Stimulated activated CD8-positive, alpha-beta memory T cell treated with anti-CD3 and anti-CD28 coated beads, Interleukin-7, amount 100 ng/mL, for 4 hours (primary cell): ENCODE measurements at places on chromosomes 11 and 22.

GRCh38 chr22:50262460-50262911 is 1.0 kb upstream of the MAPK12 start:
- DNase-seq: no peak

GRCh38 chr22:29265929-29266328 is 1.9 kb downstream of the RHBDD3 start:
- no peak for DNase-seq

GRCh38 chr11:612201-612960 is 3.4 kb downstream of the IRF7 start:
- DNase-seq: no peak

GRCh38 chr11:73403541-73403940 is 27.3 kb downstream of the RELT start:
- no peak for DNase-seq

- DNase-seq: no peak
These were observed 29.5 kb upstream of the CARS1 start for GRCh38 chr11:3086671-3087150.

DNA sequence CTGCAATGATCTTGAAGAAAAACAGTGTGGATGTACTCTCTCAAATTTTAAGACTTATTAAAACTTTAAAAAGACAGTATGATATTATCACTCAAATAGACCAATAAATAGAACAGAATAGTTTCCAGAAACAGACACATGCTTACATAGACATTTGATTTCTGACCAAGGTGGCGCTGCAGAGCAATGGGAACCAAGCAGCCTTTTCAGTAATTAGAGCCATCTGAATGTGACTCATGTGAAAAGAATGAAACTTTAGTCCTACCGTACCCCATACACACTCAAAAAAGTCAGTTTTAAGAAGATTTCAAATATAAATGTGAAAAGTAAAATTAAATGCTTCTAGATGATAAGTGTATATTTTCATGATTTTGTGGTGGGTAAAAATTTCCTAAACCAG is 74.2 kb upstream of the MS4A8 start:
- no peak for DNase-seq

- no peak for DNase-seq
These were observed 29.2 kb downstream of the CPT1A start for GRCh38 chr11:68812526-68812925.

GRCh38 chr22:33598821-33599220 is 321.5 kb downstream of the LARGE1 start:
- DNase-seq: no peak

DNA sequence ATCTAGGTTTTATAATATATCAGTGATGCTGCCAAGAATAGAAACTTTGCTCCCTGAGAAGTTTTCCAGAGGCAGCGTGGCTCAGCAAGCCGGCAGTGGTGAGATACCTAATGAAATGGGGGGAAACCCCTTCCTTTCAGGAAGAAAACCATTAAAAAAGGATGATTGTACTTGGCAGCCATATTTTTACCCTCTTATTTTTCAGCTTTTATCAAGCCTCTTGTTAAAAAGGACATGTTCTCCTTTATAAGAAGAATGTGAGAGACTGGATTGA is 9.0 kb upstream of the ME3 start:
- no peak for DNase-seq

DNA sequence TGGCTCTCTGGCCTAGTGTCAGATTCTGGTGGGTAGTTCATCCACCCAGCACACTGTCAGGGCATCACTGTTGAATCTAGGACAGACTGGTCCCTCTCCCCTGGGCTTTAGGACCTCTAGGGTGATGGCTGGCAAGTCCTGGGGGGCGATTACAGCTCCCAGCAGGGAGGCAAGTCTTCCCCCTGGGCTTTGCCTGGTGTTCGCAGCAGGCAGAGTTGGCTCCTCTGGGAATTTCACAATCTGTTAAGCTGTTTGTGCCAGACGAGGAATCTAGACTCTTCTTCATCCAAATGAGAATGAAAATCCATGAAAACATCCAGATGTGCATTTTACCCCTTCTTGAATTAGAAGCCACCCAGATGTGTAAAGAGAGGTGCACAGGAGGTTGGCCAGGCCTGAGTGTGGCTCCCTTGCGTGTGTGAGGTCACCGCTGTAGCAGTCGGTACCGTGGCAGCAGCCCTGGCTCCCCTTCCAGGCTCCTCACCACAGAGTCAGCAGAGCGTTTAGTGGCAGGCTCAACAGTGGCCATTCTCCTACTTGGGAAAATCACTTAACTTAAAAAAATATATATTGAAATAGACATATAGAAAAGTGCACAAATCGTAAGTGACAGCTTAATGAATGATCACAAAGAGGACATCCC is 99.9 kb upstream of the TBCEL start:
- DNase-seq: no peak

DNA sequence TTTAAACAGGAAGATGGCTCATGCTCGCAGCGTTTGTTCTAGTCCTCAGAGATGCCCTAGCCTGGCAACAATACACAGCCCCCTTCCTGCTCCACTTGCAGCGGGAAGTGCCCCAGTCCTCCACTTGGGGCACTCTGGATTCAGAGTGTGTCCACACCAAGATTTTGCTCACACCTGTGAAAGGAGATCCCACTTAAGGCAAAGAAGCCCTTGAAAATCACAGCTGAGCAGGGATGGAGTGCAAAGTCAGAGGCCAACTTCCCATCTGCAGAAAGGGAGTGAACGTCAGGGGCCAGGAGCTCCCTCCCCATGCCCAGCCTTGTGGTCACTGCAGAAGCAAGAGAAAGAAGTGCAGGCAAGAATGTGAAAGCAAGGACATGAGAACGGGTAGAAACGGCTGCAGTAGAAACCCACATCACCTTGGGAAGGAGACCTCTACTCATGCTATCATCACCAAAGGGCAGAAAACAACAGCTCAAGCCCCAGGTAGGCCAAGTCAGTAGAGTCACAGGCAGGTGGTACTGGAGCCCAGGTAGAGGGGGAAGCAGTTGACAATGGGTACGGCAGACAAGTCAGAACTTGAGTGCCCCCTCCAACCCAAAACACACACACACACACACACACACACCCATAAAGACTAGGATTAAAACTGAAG is 157.4 kb downstream of the BUD13 start:
- DNase-seq: no peak

DNA sequence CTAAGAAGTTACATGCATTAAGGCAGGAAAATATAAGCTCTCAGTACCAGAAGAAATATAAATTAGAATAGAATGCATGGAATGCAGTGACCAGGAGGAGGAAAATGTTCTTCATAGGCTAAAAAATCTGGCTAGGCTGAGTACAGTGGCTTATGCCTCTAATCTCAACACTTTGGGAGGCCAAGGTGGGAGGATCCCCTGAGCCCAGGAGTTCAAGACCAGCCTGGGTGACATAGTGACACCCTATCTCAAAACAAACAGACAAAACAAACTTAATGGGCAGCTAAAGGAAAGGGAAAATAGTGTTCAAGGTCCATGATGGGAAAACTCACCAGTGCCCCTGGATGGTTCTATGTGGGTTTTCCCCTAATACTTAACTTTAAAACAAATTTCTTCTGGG is 78.3 kb upstream of the RASSF10 start:
- DNase-seq: no peak

GRCh38 chr11:76863196-76863777 is 2.6 kb downstream of the ACER3 start:
- DNase-seq: no peak

DNA sequence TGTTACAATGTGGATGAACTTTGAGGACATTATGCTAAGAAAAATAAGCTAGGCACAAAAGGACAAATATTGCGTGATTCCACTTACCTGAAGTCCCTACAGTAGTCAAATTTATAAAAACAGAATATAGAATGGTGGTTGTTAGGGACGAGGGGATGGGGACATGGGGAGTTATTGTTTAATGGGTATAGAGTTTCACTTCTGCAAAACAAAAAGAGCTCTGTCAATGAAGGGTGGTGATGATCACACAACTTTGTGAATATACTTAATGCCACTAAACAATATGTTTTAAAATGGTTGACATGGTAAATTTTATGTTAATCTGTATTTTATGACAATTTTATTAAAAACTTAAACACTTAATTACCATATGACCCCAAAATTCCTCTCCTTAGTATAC is 26.1 kb downstream of the INTS4 start:
- no peak for DNase-seq

GRCh38 chr11:100716838-100717237 is 29.8 kb downstream of the ARHGAP42 start:
- no peak for DNase-seq

DNA sequence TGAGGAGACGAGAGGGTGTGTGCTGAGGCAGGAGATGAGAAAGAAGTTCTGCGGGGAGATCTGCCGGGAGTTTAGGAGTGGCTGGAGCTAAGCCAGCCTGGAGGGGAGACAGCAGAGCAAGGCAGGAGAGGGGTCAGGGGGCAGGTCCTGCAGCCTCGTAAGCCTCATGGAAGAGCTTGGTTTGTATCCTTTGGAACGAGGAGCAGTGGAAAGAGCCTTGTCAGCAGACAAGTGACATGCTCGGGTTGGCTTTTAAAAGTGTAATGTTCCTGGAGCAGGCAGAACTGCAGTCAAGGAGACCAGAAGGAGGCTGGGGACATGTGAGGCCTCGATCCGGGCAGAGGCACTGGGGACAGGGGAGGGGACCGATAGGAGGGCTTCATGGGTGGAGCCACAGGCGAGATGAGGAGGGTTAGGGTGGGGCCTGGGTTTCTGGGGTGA is 21.4 kb upstream of the TUB start:
- no peak for DNase-seq

GRCh38 chr11:73320763-73321603 is 12.9 kb downstream of the ARHGEF17 start:
- no peak for DNase-seq

DNA sequence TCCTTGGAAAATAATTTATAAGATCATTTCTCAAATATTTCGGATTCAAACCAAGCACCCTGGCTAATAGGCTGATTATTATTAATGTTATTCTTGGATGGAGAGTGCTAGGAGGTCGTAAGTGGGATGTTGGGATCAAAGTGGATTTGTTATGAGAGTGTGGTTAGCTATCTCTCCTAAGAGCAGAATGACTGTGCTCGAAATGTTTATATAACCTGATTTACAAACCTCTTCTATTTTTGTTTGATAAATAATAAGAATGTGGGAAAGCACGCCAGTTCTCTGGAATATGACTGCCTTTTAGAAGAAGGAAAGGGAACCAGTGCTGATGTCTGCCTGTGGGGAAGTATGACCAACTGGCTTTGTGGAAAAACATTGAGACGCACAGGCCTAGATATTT is 527.5 kb downstream of the NTM start:
- DNase-seq: no peak
